Central memory CD4-positive, alpha-beta T cell (primary cell): ENCODE measurements at places on chromosomes 1 and 21.

DNA sequence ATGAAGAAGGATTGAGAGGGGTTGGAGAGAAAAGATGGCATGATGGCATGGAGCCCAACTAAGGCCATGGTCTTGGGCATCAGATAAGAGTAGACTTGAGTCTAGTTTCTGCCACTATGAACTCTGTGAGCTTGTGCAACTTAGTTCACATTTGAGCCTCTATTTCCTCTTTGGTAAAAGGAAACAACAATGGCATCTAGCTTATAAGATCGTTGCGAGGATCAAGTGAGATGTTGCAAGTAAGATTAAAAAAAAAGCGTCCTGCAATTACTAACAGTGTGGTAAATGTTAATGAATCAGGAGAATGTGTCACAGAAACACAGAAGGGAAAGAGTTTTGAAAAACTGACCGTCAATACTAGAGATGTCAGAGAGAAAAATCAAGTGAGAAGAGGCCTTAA is 202.9 kb upstream of the FGGY start:
- DNase-seq = no peak

DNA sequence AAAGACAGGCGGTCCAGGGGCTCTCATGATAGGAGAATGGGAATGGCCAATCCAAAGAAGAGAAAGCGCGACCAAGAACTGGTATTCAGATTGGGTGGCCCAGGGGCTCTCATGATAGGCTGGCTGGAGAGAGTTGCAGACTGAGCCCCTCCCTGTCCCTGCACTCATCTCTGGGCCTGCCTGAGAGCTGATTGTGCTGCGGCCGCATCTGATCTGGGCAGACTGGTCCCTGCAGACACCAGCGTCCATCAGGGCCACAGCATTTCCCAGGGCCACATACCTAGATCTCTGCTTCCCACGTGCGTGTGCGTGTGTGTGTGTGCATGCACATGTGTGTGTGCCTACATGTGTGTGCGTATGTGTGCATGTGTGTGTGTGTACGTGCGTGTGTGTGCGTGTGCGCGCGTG is 30.4 kb upstream of the MAN1C1 start:
- DNase-seq = no peak

DNA sequence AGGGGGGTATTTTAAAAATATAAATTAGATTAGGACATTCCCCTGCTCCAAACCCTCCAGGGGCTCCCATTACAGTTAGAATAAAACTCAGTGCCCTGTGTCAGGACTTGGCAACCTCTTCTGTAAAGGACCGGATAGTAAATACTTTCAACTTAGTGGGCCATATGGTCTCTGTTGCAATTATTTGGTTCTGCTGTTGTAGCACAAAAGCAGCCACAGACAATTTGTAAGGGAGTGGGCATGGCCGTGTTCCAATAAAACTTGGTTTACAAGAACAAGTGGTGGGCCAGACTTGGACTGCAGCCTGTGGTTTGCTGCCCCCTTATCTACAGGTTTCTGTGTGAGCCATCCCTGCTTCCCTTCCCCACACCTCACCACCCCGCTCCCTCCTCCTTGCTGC is 92.0 kb downstream of the ACTL8 start:
- no peak for DNase-seq

DNA sequence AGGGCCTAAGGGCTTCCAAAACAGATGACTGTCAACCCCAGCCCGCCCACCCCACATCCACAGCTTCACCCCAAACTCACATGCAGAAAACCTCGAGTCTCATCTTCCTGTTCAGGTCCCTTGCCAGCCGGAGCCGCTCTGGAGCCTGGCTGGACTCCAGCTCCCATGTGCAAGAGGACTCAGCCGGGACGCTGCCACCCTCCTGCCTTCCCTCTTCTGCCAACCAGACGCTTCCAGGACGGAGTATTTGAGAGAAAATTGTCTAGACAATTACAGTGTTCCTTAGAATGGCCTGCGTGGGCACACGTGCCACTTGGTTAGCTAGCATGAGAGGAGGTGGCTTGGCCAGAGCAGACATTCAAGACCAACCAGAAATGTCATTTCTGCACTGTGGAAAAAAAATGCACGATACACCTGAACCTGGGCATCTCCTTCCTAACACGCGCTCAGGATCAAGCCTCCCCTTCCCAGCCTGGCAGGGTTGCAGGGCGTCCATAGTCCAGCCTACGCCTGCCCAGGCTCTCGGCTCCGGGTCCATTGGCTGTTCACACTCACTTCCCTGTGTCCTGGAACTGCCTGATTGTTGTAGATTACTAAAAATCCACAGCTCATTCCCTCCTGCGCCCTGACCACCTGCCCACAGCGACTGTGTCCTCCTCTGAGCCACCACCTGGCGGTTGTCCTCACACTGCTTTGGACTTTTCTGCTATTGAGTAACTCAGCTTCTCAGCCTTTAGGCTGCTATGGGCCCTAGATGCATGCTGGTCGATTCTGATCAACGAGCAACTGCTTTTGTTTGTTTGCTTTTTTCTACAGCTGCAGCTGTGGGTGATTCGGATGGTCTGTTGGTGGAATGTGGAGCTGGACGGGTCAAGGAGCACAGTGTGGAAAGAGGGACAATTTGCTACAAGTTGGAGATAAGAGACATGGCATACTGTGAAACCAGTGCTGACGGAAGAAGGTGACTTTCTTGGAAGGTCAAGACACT is at the start of gene CLDN14:
CLDN14 (minus strand) TSS at position 708 of the 988 bp plus-strand sequence. CDS start 18,427 bp downstream, outside the sequence.
- DNase-seq = no peak

DNA sequence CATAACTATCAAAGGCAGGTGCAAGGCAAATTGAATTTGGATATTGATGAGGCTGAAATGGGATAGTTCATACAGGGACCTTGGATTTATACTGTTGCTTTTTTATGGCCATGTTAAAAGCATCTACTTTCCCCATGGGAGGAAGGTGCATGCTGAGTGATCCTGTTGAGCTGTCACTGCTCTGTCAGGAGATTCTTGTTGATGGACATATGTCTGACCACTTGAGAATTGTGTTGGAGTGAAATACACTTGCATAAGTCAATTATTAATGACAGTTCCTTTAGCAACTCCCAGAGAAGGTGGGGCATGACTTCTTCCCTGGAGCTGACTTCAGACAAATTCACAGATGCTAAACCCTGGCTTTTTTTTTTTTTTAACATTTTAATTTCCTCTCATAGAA is 58.4 kb upstream of the DYNLT5 start:
- no peak for DNase-seq

GRCh38 chr1:38507563-38507962 is 352.0 kb downstream of the RRAGC start:
- DNase-seq = no peak

DNA sequence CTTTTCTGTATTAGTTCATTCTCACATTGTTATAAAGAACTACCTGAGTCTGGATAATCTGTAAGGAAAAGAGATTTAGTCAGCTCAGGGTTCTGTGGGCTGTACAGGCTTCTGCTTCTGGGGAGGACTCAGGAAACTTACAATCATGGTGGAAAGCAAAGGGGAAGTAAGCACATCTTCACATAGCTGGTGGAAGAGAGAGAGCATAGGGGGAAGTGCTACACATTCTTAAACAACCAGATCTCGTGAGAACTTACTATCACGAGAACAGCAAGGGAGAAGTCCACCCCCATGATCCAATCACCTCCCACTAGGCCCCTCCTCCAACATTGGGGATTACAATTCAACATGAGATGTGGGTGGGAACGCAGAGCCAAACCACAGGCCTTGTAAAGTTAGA is 37.9 kb upstream of the AHCTF1 start:
- no peak for DNase-seq

- DNase-seq = no peak
Observed at GRCh38 chr21:45316871-45317397, 29.2 kb upstream of the POFUT2 start.

DNA sequence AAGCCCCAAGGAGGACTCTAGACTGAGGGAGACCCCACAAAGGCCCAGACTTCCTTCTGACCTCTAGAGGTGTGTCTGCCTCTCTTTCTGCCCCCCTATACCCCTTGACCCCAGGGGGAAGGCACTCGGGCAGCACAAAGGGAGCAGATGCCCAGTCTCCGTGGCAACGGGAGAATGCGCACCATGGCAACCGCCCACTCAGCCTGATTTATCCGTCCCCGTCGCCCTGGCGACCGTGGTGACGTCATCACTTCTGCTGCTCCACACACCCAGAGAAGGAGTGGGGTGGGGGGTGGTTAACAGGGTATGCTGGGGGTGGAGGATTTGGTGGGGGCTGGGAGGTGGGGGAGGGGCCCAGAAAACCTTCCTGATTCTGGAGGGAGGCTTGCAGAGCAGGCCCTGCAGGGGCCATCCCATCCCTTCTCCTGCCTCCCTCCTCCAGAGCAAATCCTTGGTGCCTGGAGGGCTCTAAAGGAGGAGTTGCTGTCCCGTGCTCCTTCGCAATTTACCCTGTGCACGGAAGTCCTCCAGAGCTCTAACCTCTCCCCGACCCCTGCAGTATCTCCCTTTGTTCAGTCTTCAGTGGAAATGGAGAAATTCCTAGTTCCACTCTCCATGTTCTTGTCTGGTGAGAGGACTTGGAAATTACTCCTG is 6.3 kb downstream of the CELF3 start:
- DNase-seq = peak; percentile 19

DNA sequence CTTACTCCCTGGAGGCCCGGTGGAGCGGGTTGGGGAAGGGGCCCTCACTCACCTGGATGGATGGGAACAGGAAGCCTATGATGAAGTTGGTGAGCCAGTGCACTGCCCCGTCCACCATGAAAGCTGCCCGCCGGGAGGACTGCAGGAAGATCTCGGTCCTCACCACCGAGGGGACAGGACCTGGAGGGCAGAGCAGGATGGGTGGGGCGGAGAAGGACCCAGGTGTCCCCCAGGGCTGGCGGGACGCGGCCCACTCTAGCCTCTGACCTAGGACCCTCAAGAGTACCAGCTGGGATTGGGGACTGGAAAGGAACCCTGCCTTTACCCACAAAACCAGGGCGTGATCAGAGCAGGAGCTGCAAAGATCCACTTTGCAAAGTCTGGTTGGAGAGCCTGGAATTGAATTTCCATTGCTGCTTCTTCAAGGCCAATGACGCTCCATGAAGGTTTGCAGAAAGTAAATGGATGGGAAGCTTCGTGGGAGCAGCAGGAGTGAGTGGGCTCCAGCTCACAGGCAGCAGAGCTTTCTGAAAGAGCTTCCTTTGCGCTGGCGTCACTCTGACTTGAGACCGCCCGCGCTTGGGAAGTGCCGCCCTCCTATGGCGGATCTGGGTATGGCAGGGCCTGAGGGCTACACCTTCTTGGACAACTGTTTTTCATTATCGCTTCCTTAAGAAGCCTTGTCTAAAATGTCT is 21.4 kb downstream of the SLC2A7 start:
- peak; percentile 61 for DNase-seq

GRCh38 chr1:13731897-13732296 is 31.9 kb downstream of the PRDM2 start:
- DNase-seq = no peak

GRCh38 chr21:21101911-21102310 is 103.7 kb downstream of the NCAM2 start:
- DNase-seq = no peak

DNA sequence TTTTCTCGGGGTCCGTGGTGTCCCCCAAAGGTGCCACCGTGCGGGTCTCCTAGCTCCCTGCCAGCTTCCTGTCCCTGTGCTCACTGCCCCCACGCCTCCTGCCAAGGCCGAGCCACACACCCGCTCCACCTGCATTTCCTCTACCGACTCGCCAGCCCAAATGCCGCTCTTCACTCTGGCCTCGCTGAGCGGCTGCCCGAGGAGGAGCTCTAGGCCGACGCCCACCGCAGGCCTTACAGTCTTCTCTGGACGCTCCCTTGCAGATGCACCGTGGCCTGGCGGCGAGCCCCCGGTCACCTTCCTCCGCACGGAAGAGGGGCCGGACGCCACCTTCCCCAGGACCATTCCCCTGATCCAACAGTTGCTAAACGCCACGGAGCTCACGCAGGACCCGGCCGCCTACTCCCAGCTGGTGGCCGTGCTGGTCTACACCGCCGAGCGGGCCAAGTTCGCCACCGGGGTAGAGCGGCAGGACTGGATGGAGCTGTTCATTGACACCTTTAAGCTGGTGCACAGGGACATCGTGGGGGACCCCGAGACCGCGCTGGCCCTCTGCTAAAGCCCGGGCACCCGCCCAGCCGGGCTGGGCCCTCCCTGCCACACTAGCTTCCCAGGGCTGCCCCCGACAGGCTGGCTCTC is 26.3 kb downstream of the FTCD start:
- DNase-seq = no peak

GRCh38 chr1:193569096-193569982 is 382.9 kb upstream of the B3GALT2 start:
- peak; percentile 63 for DNase-seq

DNA sequence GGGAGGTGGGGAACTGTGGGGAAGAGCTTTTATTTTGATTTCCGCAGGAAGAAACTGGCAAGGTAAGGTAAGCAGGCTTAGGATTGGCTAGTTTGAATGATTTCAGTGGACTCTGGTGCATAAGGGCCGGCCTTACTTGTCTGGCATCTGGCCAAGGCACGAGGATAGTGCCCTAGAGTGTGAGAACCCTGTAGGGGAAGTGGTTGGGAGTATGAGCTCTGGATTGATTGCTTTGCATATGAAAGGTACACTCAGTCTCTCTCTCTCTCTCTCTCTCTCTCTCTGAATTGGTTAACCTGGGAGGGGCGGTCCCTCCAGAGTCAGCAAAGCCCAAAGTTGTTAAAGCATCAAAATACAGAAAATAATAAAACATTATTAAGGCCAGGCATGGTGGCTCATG is 463.0 kb downstream of the SIPA1L2 start:
- DNase-seq = no peak

DNA sequence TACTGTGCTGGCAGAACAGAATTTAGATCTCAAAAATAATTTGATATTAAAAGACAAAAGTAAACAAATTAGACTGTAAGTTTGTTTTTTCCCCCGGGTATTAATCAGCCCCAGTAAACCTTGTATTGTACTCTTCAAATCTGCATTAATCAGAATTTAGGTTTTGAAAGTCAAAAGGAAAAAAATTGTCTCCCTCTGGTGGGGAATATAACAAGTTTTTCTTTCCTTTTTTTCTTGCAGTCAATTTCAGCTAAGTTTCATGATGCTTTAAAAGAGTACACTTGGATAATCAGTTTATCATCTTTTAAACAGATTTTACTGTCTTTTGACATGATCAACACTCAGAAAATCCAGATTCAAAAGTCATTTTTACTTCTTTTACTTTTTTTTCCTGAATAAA is 134.5 kb upstream of the PKN2 start:
- DNase-seq = no peak

DNA sequence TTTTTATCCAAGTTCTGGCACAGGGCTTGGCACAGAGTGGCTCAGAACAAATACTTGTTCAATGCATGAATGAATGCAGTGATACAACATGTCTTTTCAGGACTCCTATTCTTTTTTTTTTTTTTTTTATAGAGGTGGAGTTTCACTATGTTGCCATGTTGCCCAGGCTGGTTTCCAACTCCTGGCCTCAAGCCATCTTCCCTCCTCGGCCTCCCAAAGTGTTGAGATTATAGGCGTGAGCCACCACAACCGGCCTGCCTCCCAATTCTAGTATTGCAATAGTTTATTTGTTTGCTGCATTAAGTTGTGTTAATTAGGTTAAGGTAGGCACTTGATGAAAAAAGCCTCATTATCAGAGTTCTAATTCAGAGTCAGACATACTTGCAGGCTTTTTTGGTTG is 17.9 kb downstream of the UBE4B start:
- no peak for DNase-seq
